ENCODE measurements at places on chromosomes 4 and X. TPM values are rescaled to one million over a fixed set of nuclear protein-coding genes. Genes with fewer than 3 reads are reported as not detected.

The MAOB gene
- total RNA-seq: 0.14 TPM

The MED28 gene
- total RNA-seq: 6.9 TPM

The RAB41 gene
- not detected for total RNA-seq

The SPANXB1 gene
- total RNA-seq: 0.65 TPM

The NDUFC1 gene
- 60.9 TPM for total RNA-seq

The FSTL5 gene
- total RNA-seq: not detected

The GABRG1 gene
- total RNA-seq: not detected

The TRIM2 gene
- total RNA-seq: 38.2 TPM

All from epithelial cell of proximal tubule (primary cell).